Colonic mucosa (tissue), 4 donors: ENCODE measurements at places on chromosomes 11 and 22. TPM values are rescaled to one million over a fixed set of nuclear protein-coding genes. Genes with fewer than 3 reads are reported as not detected.

CHEK2 gene
- total RNA-seq, result 36.0 TPM

DNA sequence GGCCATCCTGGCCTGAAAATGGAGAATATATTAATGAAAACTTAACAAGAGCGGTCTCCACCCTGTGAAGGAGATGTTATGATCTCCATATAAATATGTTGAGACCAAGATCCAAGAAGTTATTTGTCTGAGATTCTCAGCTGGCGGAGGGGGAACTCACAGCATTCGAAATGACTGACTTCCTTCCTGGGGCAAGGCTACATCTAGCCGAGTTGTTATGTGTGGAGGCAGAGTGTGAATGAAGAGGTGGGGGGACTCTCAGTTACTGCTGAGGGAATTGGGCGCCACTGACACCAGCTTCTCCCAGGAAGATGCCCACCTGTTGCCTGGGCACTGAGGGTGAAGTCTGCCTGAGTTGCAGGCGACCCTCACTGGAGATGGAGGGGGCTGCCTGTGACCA is 5.9 kb downstream of the HTR3A start:
- DNase-seq, result no peak

DNA sequence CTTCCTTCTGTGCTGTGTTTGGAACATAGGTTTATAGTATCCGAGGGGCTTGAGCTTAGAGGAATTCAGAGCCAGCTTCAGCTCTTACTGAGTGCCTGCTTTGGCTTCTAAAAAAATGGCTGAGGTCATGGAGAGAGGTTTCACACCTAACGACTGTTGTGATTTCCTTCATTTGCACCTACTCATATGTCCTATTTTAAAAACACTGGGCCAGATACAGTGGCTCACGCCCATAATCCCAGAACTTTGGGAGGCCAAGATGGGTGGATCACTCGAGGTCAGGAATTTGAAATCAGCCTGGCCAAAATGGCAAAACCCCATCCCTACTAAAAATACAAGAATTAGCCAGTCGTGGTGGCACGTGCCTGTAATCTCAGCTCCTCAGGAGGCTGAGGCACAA is 38.3 kb upstream of the SYT13 start:
- no peak for DNase-seq

DNA sequence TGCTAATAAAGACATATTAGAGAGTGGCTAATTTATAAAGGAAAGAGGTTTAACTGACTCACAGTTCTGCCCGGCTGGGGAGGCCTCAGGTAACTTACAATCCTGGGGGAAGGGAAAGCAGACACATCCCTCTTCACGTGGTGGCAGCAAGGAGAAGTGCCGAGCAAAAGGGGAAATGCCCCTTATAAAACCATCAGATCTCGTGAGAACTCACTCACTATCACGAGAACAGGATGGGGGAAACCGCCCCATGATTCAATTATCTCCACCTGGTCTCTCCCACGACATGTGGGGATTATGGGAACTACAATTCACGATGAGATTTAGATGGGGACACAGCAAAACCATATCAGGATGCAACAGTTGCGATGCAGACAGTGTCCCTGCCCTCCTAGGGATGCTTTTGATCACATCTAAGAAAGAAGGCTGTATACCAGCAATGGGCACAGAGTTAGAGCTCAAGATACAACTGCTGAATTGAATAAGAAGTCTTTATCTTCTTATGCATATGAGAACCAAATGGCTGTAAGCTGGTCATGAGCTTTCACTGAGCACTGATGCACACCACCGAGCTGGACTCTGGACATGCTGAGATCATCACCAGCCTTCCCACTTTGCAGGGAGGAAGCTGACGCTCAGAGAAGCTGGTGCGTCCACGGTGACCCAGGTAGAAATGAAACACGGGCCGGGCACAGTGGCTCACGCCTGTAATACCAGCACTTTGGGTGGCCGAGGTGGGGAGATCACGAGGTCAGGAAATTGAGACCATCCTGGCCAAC is 255.2 kb downstream of the MN1 start:
- no peak for DNase-seq
